ENCODE measurements at places on chromosomes 12 and 14.
A peak's percentile ranks its signal among the peaks of the same experiment; 100 is the strongest.

DNA sequence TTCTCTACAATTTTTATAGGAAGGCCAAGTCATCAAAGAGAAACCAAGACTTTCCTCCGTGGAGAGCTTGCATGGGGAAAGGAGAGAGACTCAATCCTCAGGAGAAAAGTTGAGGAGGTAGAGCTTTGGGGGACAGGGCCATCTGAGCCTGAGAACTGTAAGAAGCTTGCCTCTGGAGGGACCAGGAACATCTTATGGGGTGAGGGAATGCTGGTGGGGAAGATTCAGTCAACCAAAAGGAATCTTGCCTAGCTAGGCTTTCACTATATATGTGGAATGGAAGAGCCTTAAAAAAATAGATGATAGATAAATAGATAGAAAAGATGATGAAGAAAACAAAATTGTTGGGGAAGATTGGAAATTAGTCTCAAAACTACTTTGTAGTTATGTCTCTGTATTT, 63.5 kb downstream of the DYRK2 start:
- DNase-seq = no peak

DNA sequence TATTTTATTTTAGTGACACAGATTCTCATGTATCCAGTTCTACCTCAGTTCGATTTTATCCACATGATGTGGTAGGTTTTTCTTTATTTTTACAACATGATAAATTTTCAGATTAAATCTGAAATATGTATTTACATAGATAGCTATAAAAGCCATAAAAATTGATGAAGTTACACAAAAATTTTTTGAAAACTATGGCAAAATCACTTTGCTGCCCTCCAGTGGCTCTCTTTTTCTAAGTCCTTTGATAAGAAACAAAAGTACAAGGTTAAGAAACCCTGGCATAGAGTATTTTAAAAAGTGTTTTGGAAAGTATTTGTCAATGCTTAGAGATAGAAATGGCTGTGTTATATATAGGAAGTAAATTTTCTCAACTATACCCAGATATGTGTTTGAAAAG, 104.2 kb downstream of the PCNX1 start:
- DNase-seq = no peak

DNA sequence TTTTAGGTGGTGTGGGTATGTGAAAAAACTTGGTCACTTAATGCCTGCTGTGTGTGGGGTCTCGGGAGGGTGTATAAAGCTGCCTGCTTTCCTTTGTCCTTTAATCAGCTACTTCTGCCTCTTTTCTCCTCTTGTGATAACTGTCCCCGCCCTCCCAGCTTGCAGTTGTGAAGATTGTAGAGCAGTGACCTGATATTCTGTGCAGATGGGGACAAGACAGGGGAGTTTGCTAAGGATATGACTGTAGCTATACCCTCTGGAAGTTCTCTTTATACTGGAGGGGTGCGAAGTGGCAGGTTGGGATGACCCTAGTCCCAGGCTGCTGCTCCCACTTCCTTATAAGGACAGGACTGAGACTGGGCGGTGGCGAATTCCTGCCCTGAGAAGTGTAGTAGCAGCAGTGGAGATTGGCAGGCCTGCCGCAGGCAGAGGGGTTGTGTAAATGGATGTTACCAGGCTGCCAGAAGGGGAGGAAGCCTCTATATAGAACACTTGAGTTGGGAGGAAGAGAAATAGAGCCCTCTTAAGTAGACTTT, 835 bp downstream of the MYL6 start:
- DNase-seq = no peak

- no peak for DNase-seq
These were observed 787 bp downstream of the ACAD10 start for GRCh38 chr12:111686574-111687105.

DNA sequence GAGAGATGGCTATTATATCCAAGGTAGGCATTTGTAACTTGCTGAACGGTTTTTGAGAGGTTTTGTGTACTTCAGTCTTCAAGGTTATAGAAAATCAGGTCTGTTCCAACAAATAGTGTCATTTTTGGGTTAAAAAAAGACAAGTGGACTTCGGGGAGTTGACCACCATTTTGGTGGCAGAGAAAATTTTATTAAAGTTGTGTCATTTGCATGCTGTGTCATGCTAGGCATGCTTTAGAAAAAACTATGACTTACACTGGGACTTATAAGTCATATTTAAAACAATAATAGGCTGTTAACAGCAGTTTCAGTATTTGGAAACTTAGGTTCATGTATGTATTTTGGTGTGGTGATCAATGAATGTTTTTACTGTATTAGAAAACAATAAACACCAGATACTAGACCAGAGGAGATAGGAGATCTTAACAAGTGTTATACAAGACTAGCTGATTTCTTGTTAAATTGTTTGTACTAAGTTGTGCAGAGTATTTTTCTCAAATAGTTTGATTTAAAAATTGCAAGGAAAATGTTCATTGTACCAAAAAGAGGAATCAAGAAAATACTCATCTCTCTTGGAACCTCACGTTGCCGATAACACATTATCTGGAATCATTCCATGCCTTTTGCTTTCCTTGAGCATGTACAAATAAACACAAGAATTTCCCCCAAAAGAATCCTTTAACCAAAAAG, 1.4 kb downstream of the RAN start:
- no peak for DNase-seq

DNA sequence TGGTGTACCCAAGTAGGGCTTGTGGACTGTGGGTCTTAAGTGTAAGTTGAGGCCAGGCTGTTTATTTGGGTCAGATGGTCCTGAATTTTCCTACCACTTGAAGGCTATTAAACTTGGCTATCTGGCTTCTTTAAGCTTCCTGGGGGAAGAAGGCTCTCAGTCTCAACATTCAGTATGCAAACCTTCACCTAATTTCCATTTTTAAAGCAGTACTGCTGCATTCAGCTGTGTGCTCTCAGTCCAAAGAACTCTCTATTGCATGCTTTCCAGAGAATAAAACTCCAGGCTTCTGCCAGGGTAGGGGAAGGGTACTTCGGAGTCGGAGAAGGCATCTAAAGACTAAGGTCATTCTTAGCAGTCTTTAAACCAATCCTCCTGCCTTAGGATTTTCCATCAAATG, 124.4 kb downstream of the HELB start:
- DNase-seq = no peak

- DNase-seq = no peak
These were observed 76.3 kb downstream of the SCAF11 start for GRCh38 chr12:45914090-45914489.

DNA sequence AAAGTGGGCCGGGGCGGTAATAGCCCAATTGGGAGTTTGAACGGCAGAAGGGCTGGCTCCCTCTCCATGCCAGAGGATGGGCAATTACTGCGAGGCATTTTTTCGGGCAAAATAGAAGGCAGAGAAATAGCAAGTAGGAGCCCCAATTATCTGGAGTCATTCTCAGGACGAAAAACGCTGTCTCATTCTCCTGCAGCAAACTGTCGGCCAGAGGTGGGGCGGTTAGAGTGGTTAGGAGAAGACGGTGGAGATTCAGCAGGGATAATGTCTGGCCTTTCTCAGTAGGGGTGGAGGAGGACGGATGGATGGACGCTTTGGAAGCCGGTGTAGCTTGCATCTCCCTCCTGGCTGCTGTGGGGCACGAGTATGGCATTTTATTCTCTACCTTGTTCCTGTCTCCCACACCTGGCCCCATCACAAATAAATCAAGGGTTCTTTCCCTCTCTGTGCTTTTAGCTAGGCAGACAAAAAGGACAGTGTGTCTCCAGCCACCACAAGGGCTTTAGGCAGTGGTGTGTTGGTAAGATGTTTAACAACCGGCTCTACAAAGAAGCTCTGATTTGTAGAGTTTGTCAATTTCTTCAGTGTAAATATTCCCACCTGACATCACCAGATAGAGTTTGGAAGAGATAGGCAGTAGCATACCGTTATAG, 140.5 kb upstream of the LHX5 start:
- no peak for DNase-seq

GRCh38 chr14:101630056-101630965, 69.0 kb downstream of the DIO3 start:
- no peak for DNase-seq

GRCh38 chr14:49586673-49587460, 687 bp upstream of the RPS29 start:
- peak; percentile 40 for DNase-seq

- no peak for DNase-seq
These were observed 90.3 kb upstream of the VRK1 start for GRCh38 chr14:96706893-96707292.

DNA sequence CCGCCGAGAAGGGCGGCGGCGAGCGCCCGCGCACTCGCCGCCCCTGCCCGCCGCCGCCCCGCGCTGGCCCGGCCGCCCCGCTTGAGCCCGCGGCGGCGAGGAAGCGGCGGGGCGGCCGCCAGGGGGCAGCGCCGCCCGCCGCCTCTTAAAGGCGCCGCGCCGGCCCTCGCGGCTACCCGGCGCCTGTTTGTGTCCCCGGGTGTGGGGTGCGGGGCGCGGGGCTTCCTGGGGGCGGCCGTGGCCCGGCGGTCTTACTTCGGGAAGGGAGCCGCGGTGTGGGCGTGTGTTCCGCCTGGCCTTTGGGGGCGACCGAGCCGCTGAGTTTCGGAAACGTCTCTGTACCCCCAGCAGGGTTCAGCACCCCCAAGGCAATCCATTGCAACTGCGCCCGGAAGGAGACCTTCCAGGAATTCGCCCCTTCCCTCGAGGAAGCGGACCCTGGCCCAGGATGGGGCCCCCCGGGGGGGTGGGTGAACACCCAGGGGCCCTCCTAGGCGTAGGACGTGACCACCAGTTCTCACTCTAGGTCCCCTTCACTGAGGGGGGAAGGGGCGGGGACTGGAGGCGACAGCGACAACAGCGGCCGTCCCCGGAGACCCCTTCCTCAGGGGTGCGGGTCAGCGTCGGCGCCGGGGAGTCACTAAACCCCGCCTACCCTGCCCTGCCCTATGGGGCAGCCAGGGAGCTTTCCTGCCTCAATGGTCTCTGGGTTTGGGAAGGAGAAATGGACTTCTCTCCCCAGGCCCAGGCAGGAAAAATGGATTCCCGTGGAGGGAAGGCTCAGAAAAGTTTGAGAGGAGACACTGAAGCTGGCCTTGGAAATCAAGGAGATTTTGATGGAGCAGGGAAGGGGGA, at the start of gene ITPK1:
TSS of gene ITPK1 (minus strand) at position 105 of the 855 bp plus-strand sequence. CDS start 762 bp downstream, outside the sequence.
- DNase-seq = no peak

DNA sequence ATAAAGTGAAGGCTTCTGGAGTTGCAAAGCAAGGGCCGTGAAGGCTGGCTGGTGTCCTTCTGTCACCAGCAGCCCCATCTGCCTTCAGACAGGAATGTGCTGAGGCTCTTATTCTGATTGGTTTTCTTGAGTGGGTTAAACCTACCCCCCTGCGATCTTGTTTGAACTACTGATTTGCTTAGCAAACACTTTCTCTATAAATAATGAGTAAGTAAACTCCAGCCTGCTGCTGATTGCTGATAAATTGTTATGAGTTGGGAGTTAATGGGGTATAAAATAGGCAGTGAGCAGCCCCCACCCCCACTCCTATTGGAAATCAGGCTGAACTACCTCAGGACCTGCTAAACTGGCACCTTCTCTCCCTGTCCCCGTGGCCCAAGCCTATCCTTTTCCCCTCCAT, 146.1 kb upstream of the NOS1 start:
- DNase-seq = no peak

DNA sequence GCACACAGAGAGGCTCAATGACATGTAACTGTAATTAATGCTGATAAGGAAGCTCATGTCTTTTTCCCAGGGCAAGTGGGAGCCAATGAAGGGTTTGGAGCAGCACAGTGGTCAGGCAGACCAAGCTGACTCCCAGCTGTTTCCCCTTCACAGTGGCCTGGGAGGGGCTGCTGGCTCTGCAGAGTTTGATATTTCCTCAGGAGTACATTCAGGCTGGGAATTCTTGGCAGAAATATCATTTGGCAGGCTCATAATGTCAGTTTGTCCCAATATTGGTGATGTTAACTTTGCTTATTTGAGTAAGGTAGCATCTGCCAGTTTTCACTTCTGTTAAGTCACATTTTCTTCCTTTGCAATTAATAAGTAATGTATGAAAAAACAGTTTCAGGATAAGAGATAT, 247.0 kb downstream of the EMP1 start:
- no peak for DNase-seq

DNA sequence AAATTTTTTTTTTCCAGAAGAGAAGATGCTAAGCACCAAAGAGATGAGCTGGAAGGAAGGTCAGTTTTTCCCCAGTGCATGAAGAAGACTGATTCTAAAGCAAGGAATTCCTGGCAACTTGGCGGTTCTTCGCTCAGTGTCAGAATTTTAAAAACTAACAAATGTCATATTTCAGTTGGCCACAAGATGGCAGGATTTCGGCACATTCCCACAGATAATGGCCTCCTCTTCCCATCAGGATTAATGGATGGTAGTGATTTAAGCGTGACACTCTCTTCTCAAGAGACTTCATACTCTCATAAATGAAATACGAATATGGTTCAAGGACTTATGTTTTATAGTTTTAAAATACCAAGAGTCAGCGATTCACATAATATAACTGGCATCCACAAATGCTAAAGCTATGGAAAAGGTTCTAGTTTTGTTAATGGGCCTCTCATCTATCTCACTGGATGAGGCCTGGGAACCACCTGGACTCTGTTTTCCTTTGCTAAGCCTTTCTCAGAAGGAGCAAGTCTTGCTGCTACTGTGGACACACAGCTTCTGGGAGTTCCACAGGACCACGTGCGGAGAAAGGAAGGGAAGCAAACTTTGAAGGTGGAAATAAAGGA, 46.1 kb upstream of the PTPRO start:
- no peak for DNase-seq

GRCh38 chr12:22874151-22874550, 249.2 kb downstream of the ETNK1 start:
- DNase-seq = no peak

GRCh38 chr12:117049295-117049694, 49.9 kb downstream of the TESC start:
- no peak for DNase-seq

DNA sequence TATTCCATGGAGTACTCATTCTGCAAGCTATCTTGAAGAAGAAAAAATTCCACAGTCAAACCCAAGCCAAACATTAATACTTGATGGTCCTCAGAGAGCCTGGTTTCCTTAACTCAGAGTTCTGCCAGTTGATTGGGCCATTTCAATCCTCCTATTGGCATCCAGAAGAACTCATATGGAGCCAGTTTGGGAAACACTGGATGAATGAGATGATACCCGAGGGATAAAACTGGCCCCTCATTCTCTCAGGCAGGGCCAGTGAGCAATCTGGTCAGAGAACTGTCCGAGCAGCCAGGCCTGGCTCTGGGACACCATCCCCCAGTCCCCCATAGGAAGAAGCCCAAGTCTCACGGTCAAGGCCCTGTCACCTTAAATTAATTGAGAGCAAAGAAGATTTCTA, 48.8 kb downstream of the NUAK1 start:
- no peak for DNase-seq

DNA sequence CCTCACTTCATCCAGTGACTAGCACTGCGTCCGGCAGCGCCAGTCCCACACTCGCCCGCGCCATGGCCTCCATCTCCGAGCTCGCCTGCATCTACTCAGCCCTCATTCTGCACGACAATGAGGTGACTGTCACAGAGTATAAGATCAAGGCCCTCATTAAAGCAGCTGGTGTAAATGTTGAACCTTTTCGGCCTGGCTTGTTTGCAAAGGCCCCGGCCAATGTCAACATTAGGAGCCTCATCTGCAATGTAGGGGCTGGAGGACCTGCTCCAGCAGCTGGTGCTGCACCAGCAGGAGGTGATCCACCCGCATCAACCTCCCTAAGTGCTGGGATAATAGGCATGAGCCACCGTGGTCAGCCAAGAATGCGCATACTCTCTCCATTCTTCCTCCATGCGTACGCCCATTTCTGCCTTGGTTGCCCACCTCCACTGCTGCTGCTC, 59.9 kb downstream of the IRF2BPL start:
- DNase-seq = no peak

All from stimulated activated CD4-positive, alpha-beta T cell treated with anti-CD3 and anti-CD28 coated beads, Interleukin-1b, Interleukin-23, amount 100 ng/mL, for 1 hour (primary cell).